Regular cardiac myocyte (primary cell): ENCODE measurements at places on chromosomes 11 and 22. TPM values are rescaled to one million over a fixed set of nuclear protein-coding genes. Genes with fewer than 3 reads are reported as not detected.

MS4A7 gene
- total RNA-seq = not detected in 2 replicates

BLID gene
- total RNA-seq = 9.8 and 20.0 TPM in 2 replicates

KRTAP5-11 gene
- not detected in 2 replicates for total RNA-seq

RGL4 gene
- not detected in 2 replicates for total RNA-seq

CHID1 gene
- 60.3 and 75.5 TPM in 2 replicates for total RNA-seq

SCUBE1 gene
- total RNA-seq = under 0.01 TPM in 1 of 2 replicates, not detected in the other

SERPING1 gene
- 1.7 and 21.4 TPM in 2 replicates for total RNA-seq

SLC1A2 gene
- total RNA-seq = 3.1 and 5.4 TPM in 2 replicates
